ENCODE measurements at places on chromosomes 11 and 22. TPM values are rescaled to one million over a fixed set of nuclear protein-coding genes. Genes with fewer than 3 reads are reported as not detected.

DNA sequence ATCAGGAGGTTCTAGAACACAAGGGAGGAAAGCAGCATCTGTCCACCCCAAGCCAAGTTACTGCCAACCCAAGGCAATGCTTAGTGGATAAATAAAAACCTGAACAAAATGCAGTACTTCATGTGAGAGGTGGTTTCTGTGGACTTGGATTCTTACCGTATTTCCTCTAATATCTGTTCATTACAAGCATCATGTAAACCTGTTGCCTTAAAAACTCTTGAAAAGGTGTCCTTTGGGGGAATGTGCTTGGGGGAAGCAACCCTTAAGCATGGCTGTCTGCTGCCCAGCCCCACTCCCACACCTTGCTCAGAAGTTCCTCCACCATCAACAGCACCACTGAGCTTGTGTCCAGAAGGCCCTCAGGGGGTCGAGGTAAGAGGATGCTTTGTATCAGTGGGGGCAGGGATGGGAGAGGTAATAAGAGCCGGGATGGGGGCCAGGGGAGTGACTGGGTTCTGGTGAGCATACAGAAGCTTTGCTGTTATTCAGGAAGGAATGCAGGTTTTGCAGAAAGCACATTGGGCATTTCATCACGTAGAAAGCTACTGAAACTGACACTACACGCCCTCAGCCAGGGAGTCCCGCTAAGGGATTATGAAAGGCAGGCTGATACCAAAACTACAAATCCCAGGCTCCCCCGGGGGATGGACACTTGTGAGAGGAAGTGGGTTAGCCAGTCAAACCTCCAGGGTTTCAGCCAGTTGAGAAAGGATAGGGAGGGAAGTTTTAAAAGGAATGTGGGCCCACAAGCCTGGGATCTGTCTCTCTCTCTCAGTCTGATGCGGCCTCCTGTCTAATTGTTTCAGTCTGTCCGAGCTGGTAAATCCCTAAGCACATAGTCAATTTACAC is 52.0 kb downstream of the KCNJ1 start:
- peaks cover 17% of the 10 kb centered on the region for H3K36me3 ChIP-seq
- H3K4me1 ChIP-seq: peaks cover 14% of the 10 kb centered on the region
- H3K4me3 ChIP-seq: no peak overlapping the region
- H3K27ac ChIP-seq: peak overlapping the region; percentile 57

DNA sequence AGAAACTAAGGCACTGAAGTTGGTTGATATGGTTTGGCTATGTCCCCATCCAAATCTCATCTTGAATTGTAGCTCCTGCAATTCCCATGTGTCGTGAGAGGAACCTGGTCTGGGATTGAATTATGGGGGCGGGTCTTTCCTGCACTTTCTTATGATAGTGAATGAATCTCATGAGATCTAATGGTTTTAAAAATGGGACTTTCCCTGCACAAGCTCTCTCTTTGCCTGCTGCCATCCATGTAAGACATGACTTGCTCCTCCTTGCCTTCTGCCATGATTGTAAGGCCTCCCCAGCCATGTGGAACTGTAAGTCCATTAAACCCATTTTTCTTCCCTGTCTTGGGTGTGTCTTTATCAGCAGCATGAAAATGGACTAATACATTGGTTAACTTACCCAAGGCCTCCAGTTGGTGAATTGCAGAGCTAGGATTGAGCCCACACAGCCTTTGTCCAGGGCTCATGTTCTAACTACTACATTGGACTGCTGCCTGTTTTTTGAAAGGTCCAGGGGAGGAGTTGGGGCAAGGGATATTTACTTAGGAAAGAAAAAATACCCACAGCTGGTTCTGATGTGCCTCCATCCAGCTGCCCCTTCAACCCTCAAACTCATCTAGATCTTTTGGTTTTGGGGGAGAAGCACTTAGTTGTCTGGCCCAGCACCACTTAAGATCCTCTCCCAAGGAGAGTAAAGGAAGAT is 107.8 kb upstream of the NAV2 start:
- no peak overlapping the region for H3K4me3 ChIP-seq
- peaks cover 8% of the 10 kb centered on the region for H3K4me1 ChIP-seq
- no peak overlapping the region for H3K27ac ChIP-seq
- peaks cover 7% of the 10 kb centered on the region for H3K27me3 ChIP-seq
- H3K36me3 ChIP-seq: peaks cover 5% of the 10 kb centered on the region

- H3K4me1 ChIP-seq: peaks cover 12% of the 10 kb centered on the region
- H3K4me3 ChIP-seq: no peak overlapping the region
- H3K27me3 ChIP-seq: peaks cover 8% of the 10 kb centered on the region
- no peak overlapping the region for H3K27ac ChIP-seq
Measured at GRCh38 chr22:39475902-39476301, 19.1 kb downstream of the MGAT3 start.

DNA sequence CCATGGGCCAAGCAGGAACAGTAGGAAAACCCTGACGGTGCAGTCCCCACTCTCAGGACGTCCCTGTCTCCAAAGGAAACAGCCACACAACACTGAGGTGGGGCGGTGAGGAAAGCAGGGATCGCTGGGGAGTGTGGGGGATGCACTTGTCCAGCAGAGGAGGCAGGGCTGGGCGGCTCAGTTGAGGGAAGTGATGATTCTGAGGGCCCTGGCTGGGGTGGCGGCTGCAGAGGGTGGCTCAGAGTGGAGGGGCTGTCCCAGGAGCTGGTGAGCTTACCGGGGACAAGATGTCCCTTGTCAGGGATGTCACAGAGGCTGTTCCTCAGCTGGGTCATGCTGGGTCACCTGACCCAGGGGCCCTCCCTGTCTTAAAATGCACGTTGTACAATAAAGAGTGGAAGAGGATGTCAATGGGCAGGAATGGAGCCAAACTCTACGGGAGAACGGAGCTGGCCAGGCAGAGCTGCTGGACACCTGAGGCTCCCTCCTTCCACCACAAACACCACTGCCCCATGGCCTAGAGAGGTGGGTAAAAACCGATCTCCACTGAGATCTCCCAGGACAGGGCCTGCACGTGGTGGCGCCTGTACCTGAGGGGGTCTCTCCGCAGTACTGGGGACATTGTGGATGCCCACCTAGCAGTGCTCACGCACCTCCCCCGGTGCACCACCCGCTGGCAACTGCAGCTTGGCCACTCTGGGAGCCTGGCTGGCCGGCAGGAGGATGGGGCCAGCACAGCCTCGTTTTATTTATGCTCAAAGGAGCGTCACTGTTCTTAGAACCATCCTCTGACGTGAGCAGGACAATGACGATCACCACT is 9.7 kb upstream of the EFCAB6 start:
- H3K36me3 ChIP-seq: peaks cover 14% of the 10 kb centered on the region
- peaks cover 10% of the 10 kb centered on the region for H3K27me3 ChIP-seq
- no peak overlapping the region for H3K4me3 ChIP-seq
- DNase-seq: no peak
- peaks cover 28% of the 10 kb centered on the region for H3K4me1 ChIP-seq

- H3K4me1 ChIP-seq: peaks cover 88% of the 10 kb centered on the region
- H3K36me3 ChIP-seq: peaks cover 41% of the 10 kb centered on the region
- peak overlapping the region; percentile 99 for H3K27ac ChIP-seq
- peak; percentile 81 for DNase-seq
- peaks cover 11% of the 10 kb centered on the region for H3K27me3 ChIP-seq
- peak overlapping the region; percentile 26 for H3K4me3 ChIP-seq
Measured at GRCh38 chr11:44775366-44775984, 48.7 kb downstream of the TSPAN18 start.

DNA sequence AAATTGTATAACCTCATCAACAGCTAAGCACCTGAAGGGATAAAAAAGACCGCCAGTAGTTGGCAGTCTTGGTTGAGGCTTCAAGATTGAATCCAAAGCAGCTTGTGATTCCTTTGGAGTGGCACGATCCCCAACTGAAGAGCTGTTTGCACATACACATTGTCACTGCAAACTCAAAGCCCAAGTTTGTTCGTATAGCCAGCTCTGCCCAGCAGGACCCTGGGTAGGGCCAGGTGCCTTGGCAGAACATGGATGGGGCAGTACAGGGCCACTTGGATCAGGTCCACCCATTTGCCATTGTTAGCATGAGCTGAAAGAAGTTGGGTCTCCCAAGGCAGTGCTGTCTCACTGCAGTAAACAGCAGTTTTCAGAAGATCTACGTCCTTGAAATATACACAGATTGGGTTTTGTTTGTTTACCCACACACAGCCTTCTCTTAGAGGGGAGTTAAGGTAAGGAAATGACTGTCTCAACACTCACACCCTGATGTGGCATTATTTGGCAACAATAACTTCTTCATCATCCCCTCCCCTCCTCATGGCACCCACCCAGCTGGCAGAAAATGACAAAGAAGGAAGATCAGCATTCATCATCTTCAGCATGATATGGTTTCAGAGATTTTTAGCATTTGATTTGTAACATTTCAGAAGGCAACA is 132.9 kb downstream of the COMMD9 start:
- peaks cover 3% of the 10 kb centered on the region for H3K36me3 ChIP-seq
- H3K4me1 ChIP-seq: peaks cover 17% of the 10 kb centered on the region
- no peak for DNase-seq

DNA sequence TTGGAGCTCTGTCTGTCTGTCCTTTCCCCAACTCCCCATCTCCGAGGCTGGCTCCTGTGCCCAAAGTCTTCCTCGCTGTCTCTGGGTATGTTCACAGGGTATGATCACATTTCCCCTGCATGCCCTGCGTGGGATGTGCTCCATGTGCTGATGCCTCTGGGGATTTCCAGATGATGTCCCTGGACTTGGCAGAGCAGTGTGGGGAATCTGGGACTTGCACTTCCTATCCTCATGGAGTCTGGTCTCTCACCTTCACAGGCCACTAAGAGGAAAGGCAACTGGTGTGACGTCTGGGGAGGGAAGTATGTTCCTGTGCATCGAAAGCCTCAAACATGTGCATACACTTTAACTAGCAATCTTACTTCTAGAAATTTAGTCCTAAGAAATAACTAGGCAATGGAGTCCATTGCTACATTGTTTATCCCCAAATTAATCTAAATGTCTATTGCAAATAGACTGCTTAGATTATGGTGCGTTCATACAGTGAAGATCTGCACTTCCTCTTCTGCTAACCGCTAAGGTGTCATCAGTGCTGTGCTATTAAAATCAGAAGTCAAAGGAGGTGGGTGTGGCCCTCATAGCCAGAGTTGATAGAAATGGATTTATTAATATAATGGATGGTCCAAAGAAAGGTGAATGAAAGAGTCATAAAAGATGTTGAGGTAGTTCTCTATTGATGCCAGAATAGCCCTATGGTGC is 20.8 kb downstream of the TIMP3 start:
- DNase-seq: no peak
- peaks cover 4% of the 10 kb centered on the region for H3K27me3 ChIP-seq
- peaks cover 25% of the 10 kb centered on the region for H3K36me3 ChIP-seq
- H3K4me1 ChIP-seq: peaks cover 53% of the 10 kb centered on the region
- no peak overlapping the region for H3K4me3 ChIP-seq

GRCh38 chr11:67276781-67277230 is 10.5 kb downstream of the GRK2 start:
- H3K4me1 ChIP-seq: peaks cover 40% of the 10 kb centered on the region
- peaks cover 15% of the 10 kb centered on the region for H3K27me3 ChIP-seq
- DNase-seq: no peak
- peak overlapping the region; percentile 59 for H3K4me3 ChIP-seq
- H3K36me3 ChIP-seq: peaks cover 8% of the 10 kb centered on the region
- peak overlapping the region; percentile 90 for H3K27ac ChIP-seq

DNA sequence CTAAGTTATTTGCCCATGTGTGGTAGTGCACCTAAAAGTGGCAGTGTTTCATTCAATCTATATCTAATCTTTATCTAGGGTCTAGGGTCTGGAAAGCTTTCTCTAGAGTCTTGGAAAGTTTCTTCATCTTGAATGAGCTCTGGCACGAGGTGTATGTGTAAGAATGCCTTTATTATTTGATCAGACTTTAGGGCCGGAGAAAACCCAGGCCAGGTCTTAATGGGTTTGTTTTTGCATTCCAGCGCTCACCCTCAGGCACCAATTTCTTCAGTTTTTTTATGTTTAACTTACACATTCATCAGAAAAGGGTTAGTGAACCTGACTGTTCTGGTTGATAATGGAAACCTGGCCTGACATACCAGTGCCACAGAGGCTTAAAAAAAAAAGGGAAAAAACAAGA is 68.3 kb upstream of the SLN start:
- H3K27me3 ChIP-seq: no peaks in the 10 kb centered on the region
- H3K4me1 ChIP-seq: no peaks in the 10 kb centered on the region
- no peak for DNase-seq
- H3K4me3 ChIP-seq: no peak overlapping the region
- H3K36me3 ChIP-seq: no peaks in the 10 kb centered on the region

- H3K27me3 ChIP-seq: peaks cover 14% of the 10 kb centered on the region
- H3K27ac ChIP-seq: no peak overlapping the region
- peaks cover 7% of the 10 kb centered on the region for H3K4me1 ChIP-seq
- H3K4me3 ChIP-seq: no peak overlapping the region
- peak; percentile 70 for DNase-seq
Measured at GRCh38 chr22:48492366-48493320, 1335.0 kb downstream of the BRD1 start.

GRCh38 chr11:95104856-95105255 is 15.2 kb downstream of the ENDOD1 start:
- H3K36me3 ChIP-seq: no peaks in the 10 kb centered on the region
- no peak overlapping the region for H3K4me3 ChIP-seq
- H3K27ac ChIP-seq: no peak overlapping the region
- peaks cover 34% of the 10 kb centered on the region for H3K4me1 ChIP-seq
- H3K27me3 ChIP-seq: peaks cover 6% of the 10 kb centered on the region
- DNase-seq: no peak

DNA sequence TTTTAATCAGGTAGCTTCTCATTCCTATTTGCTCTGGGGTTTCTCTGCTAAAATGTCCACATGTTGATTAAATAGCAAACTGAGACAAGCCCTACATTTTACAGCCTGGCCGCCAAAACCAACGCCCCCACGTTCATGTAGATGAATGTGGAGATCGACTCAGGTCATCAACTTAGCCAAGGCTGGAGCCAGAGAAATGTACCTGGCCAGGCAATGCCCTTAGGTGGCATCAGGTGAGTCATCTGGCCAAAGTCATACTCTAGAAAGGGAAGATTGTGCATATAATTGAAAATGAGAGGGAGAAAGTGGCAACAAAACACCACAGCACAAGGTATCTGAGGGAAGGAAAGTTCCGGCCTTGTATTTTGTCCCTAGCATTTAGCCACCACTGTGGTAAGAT is 37.1 kb upstream of the CCDC89 start:
- H3K36me3 ChIP-seq: no peaks in the 10 kb centered on the region
- no peak overlapping the region for H3K4me3 ChIP-seq
- DNase-seq: no peak
- no peaks in the 10 kb centered on the region for H3K27me3 ChIP-seq

GRCh38 chr11:27702811-27703210 is 2.6 kb upstream of the BDNF start:
- peaks cover 15% of the 10 kb centered on the region for H3K27me3 ChIP-seq
- no peak overlapping the region for H3K27ac ChIP-seq
- no peak for DNase-seq
- peaks cover 8% of the 10 kb centered on the region for H3K4me1 ChIP-seq

Gene BANF1
- total RNA-seq: 163 TPM

Gene TMEM45B
- not detected for total RNA-seq

Gene OR5B21
- total RNA-seq: not detected

Gene GRM5
- total RNA-seq: 0.28 TPM

Gene MB
- total RNA-seq: not detected

Gene OR51B4
- 0.49 TPM for total RNA-seq

Gene APOA5
- total RNA-seq: not detected

Gene SYT8
- total RNA-seq: not detected

Gene KDM4E
- total RNA-seq: not detected

Gene MYBPC3
- not detected for total RNA-seq

Gene PTPRJ
- 1.6 TPM for total RNA-seq

Gene POU2AF1
- not detected for total RNA-seq

All from endothelial cell (in vitro differentiated cells).